NCI-H446 (cell line): ENCODE measurements at places on chromosomes 3 and 15.

GRCh38 chr15:40092256-40092978, 16.3 kb downstream of the BMF start:
- peak; percentile 62 for DNase-seq

DNA sequence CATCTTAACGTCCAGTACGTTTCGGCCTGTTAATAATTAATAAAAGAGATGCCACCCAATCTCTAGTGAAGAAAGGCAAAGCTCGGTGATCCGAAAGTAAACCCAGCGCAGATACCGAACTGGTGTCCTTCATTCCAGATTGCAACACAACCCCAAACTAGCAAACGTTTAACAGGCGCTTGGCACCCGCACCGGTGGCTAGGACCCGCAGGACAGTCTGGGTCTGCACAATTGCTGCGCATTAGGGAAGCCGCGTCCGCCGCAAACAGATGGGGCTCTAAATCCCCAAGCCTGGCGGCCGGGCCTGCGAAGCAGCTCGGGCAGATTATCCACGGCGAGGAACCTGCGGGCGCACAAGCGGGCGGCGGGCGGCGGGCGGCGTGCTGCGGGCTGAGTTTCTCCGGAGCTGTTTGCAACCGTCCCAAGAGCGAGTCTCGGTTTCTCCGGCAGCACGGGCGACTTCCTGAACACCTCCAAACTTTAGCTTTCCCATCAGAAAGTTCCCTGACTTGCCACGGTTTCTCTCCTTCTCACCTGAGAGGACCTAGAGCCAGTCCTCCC, 112.1 kb upstream of the ICE2 start:
- no peak for DNase-seq

DNA sequence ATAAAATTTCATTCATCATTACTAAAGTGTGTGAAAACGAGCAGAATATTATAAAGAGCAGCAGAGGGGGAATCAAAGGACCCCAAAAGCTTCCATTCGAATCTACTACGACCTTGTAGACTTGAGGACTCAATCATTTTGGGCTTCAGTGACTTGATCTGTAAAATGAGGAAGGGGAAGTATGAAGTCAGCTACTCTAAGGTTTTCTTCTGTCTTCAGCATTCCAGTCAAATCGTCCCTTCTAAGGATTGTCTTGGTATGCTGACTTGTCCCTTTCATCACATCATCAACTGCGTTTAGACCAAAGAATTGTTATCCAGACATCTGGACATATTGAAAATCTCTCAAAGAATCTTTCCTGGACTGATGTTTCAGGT, 44.8 kb downstream of the PLD1 start:
- no peak for DNase-seq

DNA sequence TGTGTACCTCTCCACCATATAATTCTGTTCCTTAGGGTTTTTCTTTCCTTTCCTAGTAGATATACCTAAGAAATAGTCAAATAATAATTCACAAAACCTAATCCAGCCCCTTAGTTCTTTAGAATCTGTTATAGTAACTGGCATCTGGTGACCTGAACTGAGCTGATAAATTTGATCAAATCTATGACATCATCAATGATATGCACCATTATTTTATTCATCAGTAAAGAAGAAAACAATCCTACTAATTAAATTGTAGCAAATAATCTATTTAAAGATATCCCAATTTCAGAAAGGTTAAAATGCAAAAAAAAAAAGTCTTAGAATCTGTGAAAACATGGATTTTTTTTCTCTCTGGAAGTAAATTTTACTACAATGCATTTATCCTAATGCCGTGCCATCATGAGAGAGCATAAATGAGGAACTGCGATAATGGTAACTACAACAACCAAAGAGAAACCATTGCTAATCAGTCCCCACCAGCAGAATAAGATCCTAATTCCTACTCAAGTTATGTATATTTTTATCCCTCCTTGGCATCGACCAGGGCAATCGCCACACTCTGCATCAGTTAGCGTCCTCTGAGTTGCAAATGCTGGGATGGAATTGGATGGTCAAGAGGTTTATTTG, 6.6 kb upstream of the MNS1 start:
- no peak for DNase-seq

DNA sequence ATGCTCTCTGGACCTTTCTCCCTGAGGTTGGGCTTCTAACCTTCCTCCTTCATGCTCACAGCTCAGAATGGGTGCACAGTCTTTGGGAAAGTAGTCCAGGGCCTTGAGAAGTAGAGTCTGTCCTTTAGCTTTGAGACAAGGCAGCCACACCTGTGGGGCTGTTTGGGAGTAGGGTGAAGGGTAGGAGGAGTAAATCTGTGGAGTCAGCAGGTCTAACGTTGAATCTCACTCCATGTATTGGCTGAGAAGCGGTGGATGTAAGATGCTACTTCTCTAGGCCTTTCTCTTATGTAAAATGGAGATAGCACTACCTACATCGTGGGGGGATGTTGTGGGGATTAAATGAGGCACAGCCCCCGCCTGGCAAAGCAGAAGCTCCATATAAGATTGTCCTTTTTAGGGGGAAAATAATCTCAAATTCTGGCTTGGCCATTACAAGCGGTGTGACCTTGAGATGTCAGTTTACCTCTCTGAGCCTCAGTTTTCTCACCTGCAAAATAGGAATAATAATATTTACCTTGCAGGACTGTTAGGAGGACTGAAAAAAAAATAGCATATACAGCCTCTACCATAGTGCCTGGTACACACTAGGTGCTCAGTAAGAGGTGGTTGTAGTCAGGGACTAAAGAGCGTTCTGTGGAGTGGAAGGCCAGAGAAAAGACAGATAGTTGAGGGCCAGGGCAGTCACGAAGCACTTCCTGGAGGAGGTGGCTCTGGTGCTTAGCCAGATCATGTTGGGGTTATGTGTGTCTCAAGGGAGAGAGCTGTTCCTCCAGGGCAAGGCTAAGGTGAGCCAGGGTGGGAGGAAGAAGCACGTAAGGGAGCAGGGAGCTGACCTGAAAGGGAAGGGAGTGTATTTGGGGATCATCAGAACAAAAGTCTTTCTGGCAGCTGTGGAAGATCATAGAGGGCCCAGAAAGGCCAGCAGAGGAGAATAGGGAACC, 82.8 kb upstream of the MRPS22 start:
- DNase-seq: no peak

DNA sequence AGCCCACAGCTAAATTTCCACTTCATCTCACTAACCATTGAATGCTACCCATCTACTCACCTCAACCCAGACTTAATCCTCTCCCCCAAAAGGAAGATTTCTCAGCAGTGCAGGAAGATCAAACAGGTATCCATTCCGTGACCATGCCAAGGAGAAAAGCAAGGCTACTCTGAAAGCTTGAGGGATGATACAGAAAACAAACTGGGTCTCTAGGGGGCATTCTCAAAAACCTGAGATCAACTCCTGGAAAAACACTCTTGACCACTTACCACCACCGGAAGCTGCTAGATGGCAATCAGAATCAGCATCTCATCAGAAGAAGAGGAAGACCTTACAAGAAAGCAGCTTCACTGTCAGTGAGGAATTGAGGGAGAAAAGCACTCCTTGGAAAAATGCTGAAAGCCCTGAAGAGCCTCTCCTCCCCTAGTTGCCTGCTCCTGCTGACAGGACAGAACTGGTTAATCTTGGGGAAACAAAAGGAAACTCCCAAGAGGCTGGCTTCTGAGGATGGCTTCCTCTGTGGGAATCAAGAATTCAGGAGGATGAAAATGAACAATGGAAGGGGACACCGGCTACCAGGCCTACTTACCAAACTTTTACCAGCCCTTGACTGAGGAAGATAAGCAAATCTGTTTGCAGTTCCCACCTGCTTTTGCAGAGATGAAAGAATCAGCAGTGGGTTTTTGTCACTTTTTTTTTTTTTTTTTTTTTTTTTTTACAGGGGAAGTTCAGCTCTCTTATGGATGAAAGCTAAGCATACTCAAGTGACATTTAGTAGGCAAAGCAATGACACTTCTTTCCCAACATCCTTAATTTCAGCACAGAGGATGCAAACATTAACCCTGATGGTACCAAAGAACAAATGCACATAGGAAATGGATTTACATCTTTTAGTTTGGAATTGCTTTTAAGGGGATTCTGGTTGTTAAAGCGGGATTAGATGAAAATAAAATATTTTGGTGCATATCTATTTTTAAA, at the start of gene ATP8B4:
TSS of gene ATP8B4 (minus strand) at position 171 of the 978 bp plus-strand sequence. CDS start 12,267 bp downstream, outside the sequence.
- DNase-seq: no peak
